ENCODE measurements at places on chromosomes 1 and 21.

- no peak for DNase-seq
Observed at GRCh38 chr1:11399250-11399649, 79.7 kb upstream of the DISP3 start.

DNA sequence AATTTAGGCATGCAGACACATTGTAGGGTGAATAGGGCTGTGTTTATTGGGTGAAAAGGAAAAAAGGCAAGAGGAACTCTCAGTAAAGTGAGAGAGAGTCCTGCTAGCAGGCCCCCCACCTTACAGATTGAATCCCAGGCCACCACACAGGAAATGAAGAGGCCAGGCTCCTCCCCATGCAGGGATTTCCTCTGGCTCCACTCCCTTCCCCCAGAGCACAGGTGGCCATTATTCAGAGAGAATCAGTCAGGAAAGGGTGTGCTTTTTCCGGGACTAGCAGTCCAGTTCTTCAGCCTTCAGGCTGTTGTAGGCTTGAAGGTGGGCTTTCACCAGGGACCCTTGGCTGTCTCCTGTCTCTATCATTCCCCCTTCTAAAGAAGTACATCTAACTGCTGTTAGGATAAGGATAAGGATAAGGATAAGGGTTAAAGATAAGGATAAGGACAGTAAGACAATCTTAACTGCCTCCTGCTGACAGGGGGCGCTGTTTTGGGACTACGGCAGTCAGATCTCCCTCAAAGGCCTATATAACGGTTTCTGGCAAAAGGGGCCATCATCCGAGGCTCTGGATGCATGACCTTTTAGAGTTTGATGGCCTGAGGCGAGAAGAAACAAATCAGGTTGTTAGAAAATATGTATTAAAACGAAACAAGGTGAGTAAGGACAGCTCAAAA is 26.3 kb downstream of the ZNF648 start:
- DNase-seq: no peak

DNA sequence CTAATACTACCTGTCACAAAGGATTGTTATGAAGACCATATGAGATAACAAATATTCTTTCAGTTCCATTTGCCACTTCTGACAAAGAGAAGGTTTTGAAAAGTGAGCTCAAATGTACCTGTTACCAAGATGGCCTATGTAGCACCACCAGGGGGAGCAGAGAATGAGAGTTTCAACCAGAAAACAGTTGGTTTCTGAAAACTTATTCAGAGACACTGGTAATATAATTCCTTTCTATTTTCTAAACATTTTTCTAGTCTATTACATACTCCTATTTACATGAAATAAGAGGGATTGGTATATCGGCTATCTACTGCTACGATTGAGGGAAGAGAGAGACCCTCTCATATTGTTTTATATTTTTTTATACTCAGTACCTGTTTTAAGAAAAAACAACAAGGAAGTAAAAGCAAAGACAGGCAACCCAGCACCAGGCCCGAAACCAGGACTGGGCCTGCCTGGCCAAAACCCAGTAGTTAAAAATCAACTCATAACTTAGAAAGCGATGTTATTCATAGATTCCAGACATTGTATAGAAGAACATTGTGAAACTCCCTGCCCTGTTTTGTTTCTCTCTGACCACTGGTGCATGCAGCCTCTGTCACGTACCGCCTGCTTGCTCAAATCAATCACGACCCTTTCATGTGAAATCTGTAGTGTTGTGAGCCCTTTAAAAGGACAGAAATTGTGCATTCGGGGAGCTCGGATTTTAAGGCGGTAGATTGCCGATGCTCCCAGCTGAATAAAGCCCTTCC is 48.3 kb downstream of the IL23R start:
- DNase-seq: peak; percentile 64

DNA sequence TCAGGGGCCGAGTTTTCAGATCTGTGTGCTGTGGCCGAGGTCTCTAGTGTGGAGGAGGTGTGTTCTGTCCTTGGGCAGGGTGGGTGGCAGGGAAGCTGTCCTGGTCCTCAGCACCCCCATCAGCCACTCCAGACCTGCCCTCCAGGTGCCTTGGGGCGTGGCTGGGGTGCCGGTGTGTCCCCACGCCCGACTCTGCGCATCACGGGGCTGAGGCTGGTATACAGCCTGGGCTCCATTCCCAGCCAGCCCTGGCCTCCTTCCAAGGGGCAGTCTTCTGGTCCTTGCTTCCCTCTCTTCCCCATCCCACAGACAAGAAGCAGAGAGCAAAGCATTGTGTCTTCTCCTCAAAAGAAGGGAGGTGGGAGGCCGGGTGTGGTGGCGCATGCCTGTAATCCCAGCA is 4.0 kb downstream of the SAMD11 start:
- no peak for DNase-seq

DNA sequence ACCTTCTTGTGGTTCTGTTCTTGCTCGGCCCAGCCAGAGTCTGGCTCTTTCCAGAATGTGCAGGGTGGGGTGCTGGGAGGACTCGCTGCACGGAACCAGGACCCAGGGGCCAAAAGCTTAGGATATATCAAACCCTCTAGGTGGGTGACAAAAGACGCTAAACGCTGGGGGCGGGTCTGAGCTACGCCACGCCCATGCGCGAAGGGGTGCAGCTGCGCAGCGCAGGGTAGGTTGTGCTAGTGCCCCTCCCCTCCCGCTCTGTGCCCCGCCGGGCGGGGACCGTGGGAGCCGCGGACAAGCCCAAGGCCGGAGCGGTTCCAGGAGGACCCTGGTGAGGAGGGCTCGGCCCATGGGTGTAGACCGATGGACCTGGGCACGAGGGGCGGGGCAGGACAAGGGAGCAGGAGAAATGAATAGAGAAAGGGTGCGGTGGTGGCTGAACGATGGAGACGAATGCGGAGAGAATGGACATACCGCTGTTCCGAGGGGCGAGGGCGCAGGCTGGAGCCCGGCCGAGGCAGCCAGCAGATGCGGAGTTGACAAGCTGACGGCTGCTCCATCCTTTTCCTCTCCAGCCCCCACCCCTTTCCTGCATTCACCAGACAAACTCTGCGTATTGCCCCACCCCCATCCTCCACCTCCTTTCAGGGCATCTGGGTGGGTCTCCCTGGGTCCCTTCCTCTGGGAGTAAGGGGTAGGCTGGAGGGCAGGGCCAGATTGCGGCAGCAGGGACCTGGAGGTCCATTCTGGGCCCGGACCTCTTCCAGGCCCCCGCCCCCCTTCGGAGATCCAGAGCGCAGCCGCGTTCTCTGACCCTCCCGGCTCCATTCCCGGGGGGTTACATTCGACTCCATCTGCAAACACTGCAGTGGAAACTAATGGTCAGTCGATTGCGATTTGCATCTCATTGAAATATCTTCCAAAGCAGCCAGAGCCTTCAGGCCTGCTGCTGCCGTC is at the start of gene RUSC1:
Gene RUSC1, plus strand, starts transcription at position 234 of the 957 bp plus-strand sequence. CDS start 880 bp downstream, outside the sequence.
- DNase-seq: peak; percentile 65

- no peak for DNase-seq
Observed at GRCh38 chr1:147077936-147078605, 94.2 kb downstream of the PRKAB2 start.

DNA sequence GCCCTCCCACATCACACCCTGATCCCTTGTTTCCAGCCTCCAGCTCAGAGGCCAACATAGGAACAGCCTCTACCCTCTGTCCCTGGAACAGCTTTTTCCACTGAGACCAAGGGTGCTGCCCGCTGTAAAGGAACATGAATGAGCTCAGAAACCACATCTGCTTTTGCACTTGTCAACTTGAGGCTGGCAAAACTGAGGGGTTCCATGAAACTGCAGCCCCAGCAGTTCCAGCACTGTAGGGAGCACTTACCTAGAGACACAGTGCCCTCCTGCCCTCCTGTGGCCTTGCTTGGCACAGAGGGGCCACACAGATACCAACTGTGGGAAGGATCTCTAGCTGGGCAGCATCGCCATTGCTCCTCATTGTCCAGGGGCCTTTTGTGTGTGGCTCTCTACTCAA is 51.7 kb downstream of the ITPKB start:
- no peak for DNase-seq

- no peak for DNase-seq
Observed at GRCh38 chr1:47843781-47844557, 153.2 kb downstream of the TRABD2B start.

GRCh38 chr21:45030682-45031570 is 43.5 kb upstream of the ADARB1 start:
- no peak for DNase-seq

DNA sequence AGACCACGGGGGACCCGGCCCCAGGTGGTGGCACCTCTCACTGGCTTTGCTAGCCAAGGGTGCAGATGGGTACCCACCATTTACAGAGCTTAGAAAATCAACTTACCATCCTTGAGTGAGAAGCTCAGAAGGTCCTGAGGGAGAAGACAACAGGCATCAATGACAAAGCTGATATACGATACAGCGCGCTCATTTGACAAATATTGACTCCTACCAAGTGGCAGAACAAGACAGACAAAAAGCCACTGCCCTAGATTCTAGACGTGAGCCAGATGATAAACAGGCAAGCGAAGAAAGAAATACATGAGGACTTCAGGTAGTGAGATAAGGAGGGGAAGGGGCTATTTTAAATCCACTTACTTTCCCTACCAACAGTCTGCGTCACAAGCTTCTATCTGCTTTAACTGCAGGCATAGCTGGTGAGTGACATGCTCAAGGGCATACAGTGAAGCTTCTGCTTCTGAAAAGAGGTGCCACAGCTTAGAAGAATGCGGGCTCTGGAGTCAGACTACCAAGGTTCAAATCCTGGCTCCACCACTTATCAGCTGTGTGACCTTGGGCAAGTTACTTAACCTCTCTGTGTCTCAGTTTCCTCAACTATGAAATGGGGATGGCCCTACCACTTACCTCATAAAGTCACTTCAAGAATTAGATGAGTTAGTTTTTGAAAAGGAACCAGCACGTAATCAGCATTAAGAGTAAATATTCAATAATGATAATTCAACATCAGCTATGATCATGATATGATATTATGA is 29.1 kb downstream of the TMCO4 start:
- no peak for DNase-seq

DNA sequence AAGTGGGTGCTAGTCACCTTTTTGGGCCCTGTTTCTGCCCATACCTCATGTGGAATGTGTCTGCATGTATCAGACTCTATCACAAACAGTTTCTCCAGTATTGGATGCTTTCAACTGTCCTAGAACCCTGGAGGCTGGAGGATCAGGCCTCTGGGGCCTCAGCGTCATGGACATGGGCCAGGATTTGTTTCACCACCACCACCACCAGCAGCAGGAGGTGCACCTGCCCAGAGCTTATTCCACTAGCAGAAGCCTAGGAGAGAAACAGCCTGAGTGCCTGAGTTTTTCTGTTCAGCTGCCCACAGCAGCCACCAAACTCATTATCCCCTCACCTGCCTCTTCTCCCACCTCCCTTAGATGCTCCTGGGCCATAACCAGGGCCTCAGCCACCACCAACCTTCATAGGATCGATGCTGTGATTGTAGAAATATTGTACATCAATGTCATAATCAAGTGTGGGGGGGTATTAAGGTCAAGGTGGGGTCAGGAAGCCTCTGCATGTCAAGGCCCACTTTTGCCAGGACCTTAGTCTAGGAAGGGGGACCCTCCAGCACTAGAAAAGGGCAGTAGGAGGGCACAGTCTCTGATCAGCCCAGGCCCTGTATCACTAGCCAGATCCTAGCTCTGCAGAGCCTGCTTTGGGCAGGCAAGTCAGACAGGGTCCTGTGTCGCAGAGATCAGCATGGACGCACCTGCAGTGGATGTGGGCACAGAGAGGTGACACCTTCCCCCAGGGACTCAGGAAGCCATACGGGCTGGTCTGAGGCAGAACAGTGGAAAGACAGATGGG is 9.3 kb downstream of the DMAP1 start:
- DNase-seq: no peak

- DNase-seq: no peak
Observed at GRCh38 chr1:30277911-30278310, 445.5 kb downstream of the MATN1 start.

DNA sequence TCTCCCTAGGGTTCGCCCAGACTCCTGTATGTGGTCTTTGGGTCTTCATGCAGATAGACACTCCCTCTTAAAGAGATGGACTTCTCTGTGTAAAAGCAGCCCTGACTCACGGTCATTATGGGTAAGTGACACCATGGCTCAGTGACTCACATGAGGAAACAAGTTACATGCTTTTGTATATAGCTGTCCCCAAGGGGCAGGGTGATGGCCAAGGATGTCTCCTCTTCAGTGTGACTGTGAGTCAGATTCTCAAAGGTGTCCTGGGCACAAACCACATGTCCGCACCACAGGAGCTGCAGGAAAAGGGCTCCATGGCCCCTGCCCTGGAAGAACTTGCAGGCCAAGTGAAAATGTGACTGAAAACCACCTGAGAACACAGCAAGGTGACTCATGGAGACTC is 380.4 kb downstream of the NPHP4 start:
- DNase-seq: no peak

- DNase-seq: no peak
Observed at GRCh38 chr1:169287280-169287679, 80.3 kb downstream of the NME7 start.

DNA sequence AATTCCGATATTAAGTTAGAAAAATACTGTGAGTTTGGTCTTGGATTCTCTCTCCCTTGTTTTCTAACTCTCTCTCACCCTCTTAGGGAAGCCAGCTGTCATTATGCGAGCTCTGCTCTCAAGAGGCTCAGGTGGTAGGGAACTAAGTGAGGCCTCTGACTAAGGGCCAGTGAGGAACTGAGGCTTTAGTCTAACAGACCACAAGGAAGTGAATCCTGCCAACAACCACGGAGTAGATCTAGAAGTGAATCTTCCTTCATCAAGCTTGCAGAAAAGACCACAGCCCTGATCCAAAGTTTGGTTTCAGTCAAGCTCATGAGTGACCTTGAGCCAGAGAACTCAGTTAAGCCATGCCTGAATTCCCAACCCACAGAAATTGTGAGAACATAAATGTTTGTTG is 180.1 kb upstream of the PRMT6 start:
- no peak for DNase-seq

DNA sequence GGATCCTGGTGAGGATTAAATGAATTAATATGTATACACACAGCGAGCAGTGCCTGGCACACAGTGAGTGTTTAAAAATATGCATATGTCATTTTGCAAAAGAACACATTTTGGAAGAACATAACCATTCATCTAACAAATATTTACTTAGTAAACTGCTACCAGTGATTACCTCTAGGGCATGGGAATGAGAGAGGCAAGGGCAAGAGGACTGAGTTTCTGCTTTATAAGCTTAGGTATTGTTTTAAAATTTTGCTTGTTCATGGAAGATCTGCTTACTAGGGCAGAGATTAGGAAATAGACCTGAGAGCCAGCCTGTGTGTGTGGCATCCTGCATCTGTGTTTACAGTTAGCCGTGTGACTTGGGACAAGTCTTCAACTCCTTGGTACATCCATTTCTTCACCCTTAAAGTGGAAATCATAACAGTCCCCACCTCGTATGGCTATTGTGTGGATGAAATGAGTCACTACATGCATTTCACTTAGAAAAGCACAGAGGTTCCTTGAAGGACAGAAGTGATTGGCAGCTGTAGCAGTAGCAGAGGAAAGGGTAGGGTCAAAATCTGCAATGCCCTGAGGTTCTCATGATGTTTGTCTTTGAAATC is 198.5 kb upstream of the FMN2 start:
- no peak for DNase-seq

- DNase-seq: no peak
Observed at GRCh38 chr1:22457345-22457744, 5.7 kb downstream of the ZBTB40 start.

- no peak for DNase-seq
Observed at GRCh38 chr1:213051881-213052202, 801 bp downstream of the RPS6KC1 start.

GRCh38 chr1:232900818-232901217 is 49.6 kb upstream of the NTPCR start:
- DNase-seq: no peak
